ENCODE measurements at places on chromosomes 2 and 18. TPM values are rescaled to one million over a fixed set of nuclear protein-coding genes. Genes with fewer than 3 reads are reported as not detected.

DNA sequence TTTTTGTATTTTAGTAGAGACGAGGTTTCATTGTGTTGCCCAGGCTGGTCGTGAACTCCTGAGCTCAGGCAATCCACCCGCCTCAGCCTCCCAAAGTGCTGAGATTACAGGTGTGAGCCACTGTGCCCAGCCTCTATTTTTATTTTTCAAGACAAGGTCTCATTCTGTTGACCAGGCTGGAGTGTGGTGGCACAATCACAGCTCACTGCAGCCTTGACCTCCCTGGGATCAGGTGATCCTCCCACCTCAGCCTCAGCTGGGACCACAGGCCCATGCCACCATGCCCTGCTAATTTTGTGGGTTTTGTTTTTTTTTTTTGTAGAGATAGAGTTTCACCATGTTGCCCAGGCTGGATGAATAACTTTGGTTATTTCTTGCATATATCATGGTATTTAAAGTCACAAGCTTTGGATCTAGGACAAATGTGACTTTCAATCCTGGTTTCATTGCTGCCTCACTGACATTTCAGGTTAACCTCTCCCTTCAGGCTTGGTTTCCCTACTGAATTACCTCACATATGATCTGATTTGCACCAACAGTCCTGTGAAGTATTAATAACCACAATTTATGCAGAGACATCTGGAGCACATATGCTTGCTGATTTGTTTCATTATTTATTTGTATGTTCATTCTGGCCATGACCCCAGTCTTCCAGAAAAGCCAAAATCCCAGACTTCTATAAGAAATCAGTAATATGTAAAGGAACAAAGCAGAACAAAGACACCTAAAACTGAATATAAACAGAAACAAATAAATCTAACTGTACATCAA, 17.5 kb upstream of the RAB31 start:
- no peak for DNase-seq

The GREB1 gene
- 1.8 TPM for polyA plus RNA-seq

DNA sequence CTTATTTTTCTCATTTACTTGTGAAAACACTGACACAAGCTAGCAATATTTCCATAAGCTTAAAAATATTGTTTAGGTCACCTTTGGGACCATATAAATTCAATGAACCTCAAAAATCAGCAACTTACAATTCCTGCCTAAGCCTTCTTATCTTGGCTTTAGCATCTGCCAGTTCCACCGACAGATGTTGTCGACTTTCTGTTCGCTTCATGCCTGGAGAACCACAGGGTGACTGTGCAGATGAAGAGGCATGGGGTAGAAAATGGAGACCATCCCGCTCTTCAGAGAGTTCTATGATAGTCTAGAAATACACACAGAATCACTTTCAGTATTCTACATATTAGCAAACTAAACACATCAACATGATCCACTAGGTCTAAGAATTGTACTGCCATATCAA, 64.2 kb downstream of the CCDC88A start:
- no peak for DNase-seq

The VWC2L gene
- not detected for polyA plus RNA-seq

The CDH2 gene
- 8.9 TPM for polyA plus RNA-seq

DNA sequence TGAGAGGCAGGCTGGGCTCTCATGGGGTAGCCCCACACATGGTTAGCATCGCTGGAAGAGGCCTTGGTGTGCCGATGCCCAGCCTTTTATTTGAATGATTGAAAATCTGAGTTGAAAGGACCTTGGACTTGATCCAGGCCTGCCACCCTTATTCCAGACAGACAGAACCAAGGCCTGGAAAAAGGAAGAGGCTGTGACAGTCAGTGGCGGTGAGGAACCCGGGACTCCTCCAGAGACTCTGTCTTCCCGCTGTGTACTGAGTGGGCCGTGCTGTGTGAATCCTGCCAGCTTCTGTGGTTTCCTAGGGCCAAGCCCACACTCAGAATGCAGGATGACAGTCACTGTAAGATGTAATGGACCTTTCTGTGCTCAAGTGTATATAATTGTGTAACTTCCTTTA, 218.5 kb downstream of the LDLRAD4 start:
- DNase-seq = no peak

DNA sequence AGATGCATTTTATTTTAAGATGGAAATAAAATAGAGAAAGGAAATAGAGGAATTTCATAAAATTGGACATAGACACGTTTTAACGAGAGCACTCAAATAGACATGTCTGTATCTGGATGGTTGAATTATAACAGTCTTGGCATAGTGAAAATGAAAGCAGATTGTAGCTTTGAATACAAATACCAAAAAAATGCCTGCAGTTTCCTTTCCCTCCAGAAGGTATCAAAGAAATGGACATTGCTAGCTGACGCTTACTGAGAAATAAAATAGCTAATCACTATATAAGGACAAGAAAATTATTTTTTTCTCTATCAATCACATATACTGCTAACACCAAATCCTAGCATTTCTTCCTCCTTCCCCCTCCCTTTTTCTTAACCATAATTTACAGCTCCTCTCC, 11.4 kb upstream of the MAPRE2 start:
- peak; percentile 44 for DNase-seq

GRCh38 chr2:227908266-227909054, 37.0 kb downstream of the DAW1 start:
- DNase-seq = no peak

The DPP4 gene
- 35.8 TPM for polyA plus RNA-seq

GRCh38 chr2:102986826-102987490, 225.1 kb downstream of the TMEM182 start:
- DNase-seq = no peak

DNA sequence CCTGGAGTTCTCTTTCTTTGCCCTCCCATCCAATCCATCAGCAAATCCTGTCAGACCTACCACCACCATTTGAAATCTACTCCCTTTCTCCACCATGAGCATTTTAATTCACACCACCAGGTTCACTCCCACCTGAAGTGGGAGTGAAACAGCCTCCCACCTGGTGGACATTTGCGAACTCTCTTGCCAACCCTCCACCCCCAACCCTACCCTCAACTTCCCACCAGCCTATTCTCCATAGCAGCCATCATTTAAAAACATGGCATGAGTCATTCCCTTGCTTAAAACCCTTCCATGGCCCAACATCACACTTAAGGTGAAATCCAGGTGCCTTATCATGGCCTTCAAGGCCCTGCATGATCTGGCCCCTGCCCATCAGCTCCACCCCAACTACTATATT, 3.5 kb downstream of the RTKN start:
- no peak for DNase-seq

- DNase-seq = peak; percentile 35
Observed at GRCh38 chr2:201254081-201254730, 6.1 kb upstream of the CASP8 start.

DNA sequence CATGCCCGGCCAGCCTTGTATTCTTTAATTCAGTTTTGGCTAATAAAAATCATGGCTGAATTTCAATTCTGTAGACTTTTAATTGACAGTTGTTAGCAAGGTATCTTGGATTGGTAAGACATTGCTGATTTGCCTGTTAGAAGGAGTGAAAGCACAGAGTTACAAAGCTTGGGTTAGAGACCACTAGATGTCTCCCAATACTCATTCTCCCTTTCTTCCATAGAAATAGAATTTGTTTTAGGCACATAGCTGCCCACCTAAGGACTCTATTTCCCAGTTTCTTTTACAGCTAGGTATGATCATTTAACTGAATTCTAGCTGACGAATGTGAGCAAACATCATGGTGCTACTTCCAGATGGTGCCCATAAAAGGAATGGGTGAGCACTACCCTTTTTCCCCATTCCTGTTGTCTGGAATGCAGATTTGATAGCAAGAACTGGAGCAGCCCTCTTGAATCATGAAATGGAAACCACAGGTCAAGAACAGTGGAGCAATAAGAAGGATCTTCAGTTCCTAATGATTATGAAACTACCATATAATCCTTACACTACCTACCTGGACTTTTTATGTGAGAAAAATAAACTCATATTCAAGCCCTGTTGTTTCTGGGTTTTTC, 17.5 kb downstream of the PECR start:
- no peak for DNase-seq

DNA sequence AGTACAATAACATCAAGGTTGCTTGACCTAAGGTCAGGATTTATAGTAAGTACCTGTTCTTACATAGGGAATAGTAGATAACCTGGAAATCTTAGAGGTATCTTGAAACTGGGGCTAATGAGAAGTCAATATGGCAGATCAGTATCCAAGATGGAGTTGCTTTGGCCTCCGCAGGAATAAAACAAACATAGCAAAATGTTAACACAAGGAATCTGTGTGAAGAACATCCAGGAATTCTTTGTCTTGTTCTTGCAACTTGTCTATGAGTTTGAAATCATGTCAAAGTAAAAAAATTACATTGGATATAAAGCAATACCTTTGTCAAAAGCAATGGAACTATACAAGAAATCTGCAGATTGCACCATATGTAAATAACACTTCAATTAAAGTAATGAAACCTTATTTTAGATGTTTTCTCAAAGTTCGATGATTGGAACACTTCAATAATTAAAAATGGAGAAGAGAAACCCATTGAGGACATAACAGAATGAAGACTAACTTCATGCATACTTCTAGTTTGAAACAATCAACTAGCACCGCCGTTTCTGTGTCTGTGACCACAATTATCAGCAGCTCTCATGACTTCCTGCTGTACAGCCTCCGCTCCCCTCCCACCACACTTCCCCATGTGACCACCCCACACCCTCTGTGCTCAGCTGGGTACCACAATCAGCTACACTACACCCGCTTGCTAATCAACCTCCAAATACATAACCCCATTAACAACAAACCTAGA, 27.6 kb downstream of the C2orf76 start:
- DNase-seq = peak; percentile 42

- DNase-seq = no peak
Observed at GRCh38 chr2:241595600-241596140, 37.1 kb downstream of the BOK start.

DNA sequence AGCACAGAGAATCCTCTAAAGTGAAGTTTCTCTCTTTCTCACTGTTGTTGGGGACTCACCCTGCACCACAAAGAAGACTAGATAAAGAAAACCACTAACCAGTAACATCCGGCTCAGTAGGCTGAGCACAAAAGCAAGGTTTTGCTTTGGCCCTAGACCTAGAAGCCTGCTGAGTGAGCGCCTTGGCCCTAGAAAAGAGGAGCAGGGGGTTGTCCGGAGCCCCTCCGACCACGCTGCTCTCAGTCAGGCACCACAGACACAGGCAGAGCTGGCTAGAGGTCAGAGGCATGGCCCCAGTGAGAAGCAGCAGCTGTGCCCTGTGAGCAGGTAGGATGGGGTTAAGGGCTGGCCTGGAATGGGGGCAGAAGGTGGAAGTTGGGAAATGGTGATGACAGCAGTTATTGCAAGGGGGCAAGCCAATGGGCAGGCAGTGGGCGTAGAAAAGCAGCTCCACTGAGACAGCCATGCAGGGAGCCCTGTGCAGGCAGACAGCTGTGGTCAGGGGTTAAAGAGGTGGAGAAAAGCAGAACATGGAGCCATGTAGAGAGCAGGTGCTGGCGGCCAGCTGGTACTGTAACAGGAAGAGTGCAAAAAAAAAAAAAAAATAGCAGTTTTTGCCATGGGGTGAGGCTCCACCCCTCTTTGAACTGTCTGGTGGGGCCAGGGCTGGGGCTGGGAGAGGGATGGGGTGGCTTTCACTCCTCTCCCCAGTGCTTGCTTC, 36.9 kb upstream of the SLC14A1 start:
- DNase-seq = peak; percentile 55

The ZCCHC2 gene
- polyA plus RNA-seq = 8.7 TPM

The CASP10 gene
- polyA plus RNA-seq = 21.7 TPM

The RFX8 gene
- polyA plus RNA-seq = not detected

The RESP18 gene
- not detected for polyA plus RNA-seq

The STK11IP gene
- 38.9 TPM for polyA plus RNA-seq

GRCh38 chr2:240131296-240131695, 4.8 kb downstream of the COPS9 start:
- no peak for DNase-seq

GRCh38 chr2:15595342-15595905, 3.8 kb downstream of the DDX1 start:
- no peak for DNase-seq

The SCN9A gene
- polyA plus RNA-seq = 2.1 TPM

- no peak for DNase-seq
Observed at GRCh38 chr2:65991381-65992197, 443.3 kb upstream of the MEIS1 start.

GRCh38 chr2:149819356-149819957, 231.9 kb upstream of the MMADHC start:
- DNase-seq = no peak

The PRSS56 gene
- not detected for polyA plus RNA-seq

DNA sequence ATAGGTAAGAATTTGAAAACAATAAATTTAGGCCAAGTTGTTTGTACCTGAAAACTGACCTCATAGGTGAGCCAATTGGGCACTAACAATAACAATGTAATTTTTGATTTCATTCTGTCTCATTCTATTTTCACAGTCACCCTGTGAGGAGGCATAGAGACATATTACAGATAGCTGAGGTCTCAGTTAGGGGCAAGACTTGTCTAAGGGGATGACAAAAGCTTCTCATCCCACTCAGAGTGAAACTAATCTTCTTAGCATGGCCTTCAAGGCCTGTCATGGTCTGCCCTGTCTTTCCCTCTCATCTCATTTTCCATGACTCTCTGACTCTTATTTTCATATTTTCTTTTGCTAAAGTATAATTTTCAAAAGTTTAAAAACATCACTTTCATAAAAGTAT, 562.0 kb upstream of the TNP1 start:
- DNase-seq = no peak

DNA sequence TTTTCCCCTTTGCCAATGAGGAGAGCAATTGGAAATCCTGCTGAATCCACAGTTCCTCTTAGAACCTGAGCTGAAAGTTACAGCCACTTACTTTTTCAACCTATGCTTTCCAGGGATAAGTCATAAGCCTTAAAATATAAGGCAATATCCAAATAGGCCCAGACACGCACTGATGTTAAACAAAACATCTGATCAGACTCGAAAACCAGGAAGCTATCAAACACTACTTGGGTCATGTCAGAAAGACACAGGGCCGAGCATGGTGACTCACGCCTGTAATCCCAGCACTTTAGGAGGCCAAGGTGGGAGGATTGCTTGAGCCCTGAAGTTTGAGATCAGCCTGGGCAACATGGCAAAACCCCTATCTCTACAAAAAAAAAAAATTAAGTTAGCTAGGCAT, 192.1 kb downstream of the SP3 start:
- no peak for DNase-seq

GRCh38 chr2:235096447-235096846, 144.6 kb downstream of the SH3BP4 start:
- no peak for DNase-seq

- DNase-seq = no peak
Observed at GRCh38 chr18:26869640-26870039, 4.1 kb upstream of the AQP4 start.

DNA sequence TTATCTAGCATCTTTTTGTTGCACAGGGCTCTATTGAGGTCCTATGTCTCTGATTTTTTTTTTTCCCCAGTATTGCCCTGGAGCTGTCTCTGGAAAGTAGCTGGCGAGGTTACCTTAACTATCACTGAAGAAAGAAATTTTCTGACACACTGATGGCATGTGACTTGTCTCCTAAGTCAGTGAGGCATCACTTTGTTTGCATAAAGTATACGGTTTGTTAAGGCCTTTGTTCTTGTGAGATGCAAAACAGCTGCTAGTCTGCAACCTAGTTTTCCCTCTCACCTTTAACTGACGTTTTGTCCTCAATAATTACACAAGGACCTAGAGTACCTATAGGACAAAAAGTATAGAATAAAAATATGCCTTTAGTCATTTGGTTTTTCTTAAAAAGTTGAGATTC, 41.8 kb downstream of the UBXN4 start:
- no peak for DNase-seq

The CHRNA1 gene
- 0.64 TPM for polyA plus RNA-seq
